H7 (cell line): ENCODE measurements at places on chromosomes 7 and 10. TPM values are rescaled to one million over a fixed set of nuclear protein-coding genes. Genes with fewer than 3 reads are reported as not detected.

Gene CWF19L1
- total RNA-seq = 39.9 and 41.7 TPM in 2 replicates

Gene MYPN
- 0.04 TPM in 1 of 2 replicates, not detected in the other for total RNA-seq

Gene ANKMY2
- 13.6 and 16.8 TPM in 2 replicates for total RNA-seq

Gene EBLN1
- not detected in 2 replicates for total RNA-seq

Gene DHTKD1
- total RNA-seq = 59.4 and 79.0 TPM in 2 replicates

Gene HPSE2
- 0.30 and 0.48 TPM in 2 replicates for total RNA-seq

Gene EBF3
- total RNA-seq = 0.76 and 1.4 TPM in 2 replicates

Gene SPDYE9
- not detected in 2 replicates for total RNA-seq

Gene TRIM56
- total RNA-seq = 6.1 and 8.9 TPM in 2 replicates

Gene PIK3AP1
- 1.2 and 1.4 TPM in 2 replicates for total RNA-seq

Gene RPEL1
- total RNA-seq = not detected in 2 replicates

Gene OR2A12
- total RNA-seq = not detected in 2 replicates

Gene PTPRN2
- total RNA-seq = 0.70 and 0.80 TPM in 2 replicates

Gene WNT16
- total RNA-seq = not detected in 2 replicates

Gene C10orf105
- total RNA-seq = 0.17 and 0.18 TPM in 2 replicates

Gene DGKI
- total RNA-seq = 0.04 and 0.14 TPM in 2 replicates

Gene PILRA
- total RNA-seq = 0.28 and 1.6 TPM in 2 replicates

Gene CFAP58
- 0.62 and 2.0 TPM in 2 replicates for total RNA-seq

Gene TDRD1
- 0.14 and 0.26 TPM in 2 replicates for total RNA-seq

Gene HMX3
- not detected in 2 replicates for total RNA-seq

Gene YKT6
- 82.4 and 93.4 TPM in 2 replicates for total RNA-seq

Gene SLC25A28
- 21.5 and 24.0 TPM in 2 replicates for total RNA-seq

Gene TRIM73
- total RNA-seq = 1.4 and 5.7 TPM in 2 replicates

Gene NPY
- not detected in 2 replicates for total RNA-seq

Gene TRPV5
- total RNA-seq = not detected in 2 replicates

Gene ZP3
- 5.3 and 6.9 TPM in 2 replicates for total RNA-seq

Gene AKR1C2
- total RNA-seq = 0.11 TPM in 1 of 2 replicates, not detected in the other

Gene MACC1
- 0.21 and 0.67 TPM in 2 replicates for total RNA-seq

Gene ANXA8L1
- not detected in 2 replicates for total RNA-seq

Gene TFEC
- not detected in 2 replicates for total RNA-seq

Gene FBXL13
- total RNA-seq = 0.97 and 1.3 TPM in 2 replicates
